ENCODE measurements at places on chromosomes 12 and 14. TPM values are rescaled to one million over a fixed set of nuclear protein-coding genes. Genes with fewer than 3 reads are reported as not detected.

- no peak for DNase-seq
Measured at GRCh38 chr12:91105807-91106206, 5.5 kb downstream of the LUM start.

SRRM4 gene
- total RNA-seq: not detected

GRCh38 chr12:11071414-11071813, 9.3 kb upstream of the TAS2R46 start:
- DNase-seq: no peak

GARIN6 gene
- total RNA-seq: not detected

DNA sequence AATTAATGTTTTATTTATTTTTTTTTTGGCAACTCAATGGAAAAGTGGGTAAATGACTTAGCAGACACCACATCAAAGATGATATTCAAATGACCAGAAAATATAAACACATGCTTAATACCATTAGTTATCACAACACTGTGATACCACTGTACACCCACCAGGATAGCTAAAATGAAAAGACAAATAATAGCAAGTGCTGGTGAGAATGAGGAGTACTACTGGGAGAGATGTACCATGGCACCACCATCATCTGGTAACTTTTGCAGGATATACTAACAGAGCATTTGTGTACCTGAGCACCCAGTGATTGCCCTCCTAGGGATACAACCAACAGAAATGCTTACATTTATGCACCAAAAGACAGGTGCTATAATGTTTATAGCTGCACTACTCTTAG, 21.9 kb downstream of the TRIM9 start:
- no peak for DNase-seq

DNA sequence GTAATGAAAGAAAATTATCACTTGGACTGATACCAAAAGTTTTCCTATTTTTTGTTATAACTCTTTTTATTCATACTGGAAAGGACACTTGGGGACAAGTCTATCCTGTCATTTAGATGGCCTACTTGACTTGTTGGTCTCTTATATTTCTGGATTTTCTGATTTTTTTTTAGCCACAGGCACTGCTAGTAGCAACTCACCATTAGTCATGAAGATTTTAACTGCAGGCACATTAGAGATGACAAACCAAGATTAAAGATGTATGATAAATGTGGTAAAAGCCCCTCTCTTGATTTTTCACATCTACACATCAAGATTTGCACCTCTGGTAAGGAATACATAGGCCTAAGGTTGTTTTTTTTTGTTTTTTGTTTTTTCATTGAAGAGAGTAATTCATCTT, 217.0 kb downstream of the SLC25A21 start:
- no peak for DNase-seq

DNA sequence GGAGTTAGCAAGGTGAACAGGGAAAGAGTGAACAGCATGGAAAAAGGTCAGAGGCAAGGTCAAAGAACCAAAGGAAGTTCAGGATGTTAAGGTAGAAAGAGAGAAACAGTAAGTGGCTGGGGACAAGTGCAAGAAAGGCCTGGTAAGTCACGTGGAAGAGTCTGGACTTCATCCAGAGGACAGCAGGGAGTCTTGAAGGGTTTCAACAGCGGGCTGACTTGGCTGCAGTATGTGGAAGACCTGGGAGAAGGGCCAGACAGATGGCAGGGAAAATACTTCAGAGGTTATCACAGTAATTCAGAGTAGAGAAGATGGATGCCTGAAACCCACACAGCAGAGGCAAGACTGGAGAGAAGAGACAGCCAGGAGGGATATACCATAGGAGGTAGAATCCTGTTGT, 34.0 kb downstream of the CIT start:
- DNase-seq: no peak

GSG1 gene
- total RNA-seq: not detected

- no peak for DNase-seq
Measured at GRCh38 chr12:113317122-113317521, 17.8 kb downstream of the SLC8B1 start.

DNA sequence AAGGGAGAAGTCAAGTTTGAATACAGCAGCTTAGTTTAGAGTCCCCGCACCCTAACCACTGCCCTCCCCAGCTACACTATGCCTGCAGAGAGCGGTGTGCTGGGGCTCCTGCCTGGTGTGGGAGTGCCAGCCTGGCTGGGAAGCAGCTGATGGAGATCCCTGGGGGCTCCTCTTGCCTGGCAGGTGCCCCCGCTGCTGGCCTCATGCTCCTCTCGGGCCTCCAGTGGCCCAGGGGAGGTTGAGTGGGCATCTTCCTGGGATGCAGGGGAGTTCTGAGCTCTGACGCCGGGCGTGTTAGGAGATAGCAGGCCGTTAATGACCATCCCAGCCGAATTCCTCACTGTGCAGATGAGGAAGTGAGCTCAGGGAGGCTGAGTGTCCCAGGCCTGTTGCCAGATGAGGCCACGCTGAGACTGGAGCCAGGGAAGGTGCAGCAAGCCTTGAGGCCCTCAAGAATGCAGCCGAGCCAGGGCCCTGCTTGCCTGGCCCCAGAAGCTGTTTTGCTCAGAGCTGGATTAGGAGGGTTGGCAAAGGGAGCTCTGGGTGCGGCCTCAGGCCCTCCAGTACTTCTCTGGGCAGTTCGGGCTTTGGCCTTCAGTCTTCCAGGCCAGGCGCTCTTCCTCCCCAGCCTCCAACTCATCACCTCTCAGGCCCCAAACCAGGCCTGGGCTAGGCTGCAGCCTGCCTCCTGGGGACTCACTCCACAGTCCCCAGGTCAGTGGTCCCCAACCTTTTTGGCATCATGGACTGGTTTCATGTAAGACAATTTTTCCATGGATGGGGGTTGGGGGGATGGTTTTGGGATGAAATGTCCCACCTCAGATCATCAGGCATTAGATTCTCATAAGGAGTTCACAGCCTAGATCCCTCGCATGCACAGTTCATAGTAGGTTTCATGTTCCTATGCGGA, 6.6 kb upstream of the CYP46A1 start:
- no peak for DNase-seq

GRCh38 chr12:105812366-105812765, 326.4 kb downstream of the NUAK1 start:
- DNase-seq: no peak

All from bronchial epithelial cell (primary cell).